Neural progenitor cell (in vitro differentiated cells): ENCODE measurements at places on chromosomes 5 and 9.

DNA sequence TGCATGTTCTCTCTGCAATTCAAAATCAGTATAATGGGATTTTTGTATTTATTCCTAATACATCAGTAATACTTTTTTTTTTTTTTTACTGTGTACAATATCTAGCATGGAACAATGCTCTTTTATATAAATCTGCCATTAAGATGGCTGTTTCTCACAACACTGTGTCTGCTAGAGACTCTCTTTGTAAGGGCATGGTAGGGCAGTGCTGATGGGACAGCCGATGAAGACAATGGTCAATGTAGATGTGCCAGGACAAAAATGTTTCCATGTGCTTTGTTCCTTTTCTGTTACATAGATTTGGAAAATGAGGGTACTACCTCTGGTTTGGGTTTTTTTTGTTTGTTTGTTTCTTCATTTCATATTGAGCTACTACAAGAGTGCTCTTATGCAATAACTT is 95.3 kb upstream of the ITGA2 start:
- no peak for DNase-seq

DNA sequence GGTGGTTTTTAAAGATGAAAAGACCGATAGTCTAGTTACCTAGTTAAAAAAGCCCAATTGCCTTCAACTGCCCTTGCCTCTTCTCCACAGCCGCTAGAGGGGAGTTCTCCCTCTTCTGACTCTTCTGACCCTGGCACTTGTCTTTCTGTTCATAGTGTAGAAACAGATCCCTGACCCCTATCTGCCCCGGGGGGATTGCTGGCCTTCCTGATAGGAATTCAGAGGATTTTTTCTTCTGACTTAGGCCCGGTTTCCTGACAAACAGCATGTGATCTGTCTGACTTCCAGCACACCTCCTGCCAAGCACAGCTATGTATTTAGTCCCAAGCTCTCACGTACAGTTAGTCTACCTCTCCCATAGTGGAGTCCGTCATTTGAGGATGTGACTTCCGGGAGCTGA is 5.0 kb upstream of the TMEM268 start:
- DNase-seq: no peak

- peak; percentile 91 for DNase-seq
These were observed 9.1 kb upstream of the URM1 start for GRCh38 chr9:128361986-128362646.

DNA sequence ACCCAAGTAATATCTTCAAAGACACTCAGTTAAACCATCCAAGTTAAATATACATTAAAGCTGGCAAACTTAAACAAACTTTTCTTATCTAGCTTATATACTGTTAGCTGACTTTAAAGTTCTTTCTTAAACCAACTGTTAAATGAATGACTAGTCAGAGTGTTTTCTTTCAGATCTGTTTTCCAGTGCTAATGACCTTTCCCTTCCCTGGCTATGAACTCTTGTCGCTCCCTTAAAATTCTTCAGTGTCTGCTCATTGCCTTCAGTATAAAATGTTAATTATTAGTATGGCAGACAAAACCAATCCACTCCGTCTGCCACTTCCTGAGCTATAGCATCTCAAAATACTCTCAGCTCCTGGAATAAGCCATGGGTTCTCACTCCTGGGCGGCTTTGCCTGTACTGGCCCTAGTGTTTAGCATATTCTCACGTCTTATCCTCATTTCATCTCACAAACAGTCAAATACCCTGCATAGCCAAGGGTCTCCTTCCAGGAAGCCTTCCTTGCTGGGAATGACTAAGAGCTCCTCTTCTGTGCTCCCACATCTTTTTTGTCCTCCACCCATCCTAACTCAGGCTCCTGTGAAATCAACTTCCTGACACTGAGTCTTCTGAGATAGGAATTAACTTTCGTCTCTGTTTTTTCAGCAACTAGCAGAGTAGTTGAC is 87.7 kb downstream of the VCAN start:
- DNase-seq: no peak

- no peak for DNase-seq
These were observed 24.3 kb downstream of the NIPSNAP3B start for GRCh38 chr9:104788251-104788650.

DNA sequence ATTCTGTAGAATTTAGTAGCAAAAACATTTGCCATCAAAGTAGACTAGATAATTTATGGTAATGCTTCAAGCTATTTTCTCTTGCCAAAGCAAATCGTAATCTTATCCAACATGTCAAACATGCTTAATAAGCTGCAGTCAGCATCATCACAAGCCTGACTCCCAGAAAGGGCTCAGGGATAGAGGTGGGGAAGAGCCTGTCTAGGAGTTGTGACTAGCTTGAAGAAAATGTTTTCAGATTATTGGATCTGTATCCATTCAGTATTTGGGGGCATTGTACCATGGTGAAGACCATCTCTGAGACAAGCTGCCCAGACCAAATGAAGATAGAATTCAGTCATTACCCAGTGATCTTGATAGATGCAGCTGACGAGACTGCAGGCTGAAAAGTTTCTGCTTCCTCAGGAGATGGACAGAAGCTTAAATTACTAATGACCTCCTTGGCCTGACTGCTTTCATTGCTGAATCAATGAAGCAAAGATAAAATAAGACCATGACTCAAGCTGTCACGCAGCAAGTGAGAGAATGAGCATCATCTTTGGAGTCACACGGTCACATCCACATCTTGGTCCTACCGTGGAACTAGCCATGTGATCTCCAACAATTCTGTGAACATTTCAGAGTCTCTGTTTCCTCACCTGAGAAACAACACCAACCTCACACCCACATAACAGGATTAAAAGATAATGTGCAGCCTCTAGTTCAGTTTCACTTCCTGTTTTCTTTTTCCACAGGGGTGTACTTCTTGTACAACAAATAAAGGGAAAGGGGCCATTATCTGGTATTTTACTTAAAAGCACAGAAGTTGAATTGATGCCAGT is 9.4 kb downstream of the ERAP2 start:
- DNase-seq: no peak
